ENCODE measurements at places on chromosomes 16 and 17.
A peak's percentile ranks its signal among the peaks of the same experiment; 100 is the strongest.

GRCh38 chr16:72677662-72678447 lies 370.1 kb downstream of the ZFHX3 start:
- peak; percentile 61 for DNase-seq

DNA sequence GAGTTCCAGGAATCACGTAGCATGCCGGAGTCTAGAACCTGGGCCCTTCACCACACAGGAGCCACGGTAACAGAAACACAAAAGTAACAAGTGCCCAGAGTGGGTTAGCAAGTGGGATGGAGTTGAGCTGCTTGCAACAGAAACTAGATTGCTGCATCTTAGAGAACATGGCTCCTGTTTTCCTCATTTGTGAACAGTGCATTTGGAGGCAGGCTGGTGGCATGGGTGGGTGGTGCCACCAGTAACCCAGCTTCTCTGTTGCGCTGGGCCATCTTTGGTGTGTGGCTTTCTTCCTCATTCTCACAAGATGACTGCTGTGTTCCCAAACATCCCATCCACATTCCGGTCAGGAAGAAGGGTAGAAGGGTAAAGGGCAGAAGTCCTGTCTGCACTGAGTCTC lies 95.5 kb downstream of the KATNIP start:
- DNase-seq: no peak

GRCh38 chr17:74345433-74346241 lies 16.0 kb downstream of the BTBD17 start:
- DNase-seq: no peak

DNA sequence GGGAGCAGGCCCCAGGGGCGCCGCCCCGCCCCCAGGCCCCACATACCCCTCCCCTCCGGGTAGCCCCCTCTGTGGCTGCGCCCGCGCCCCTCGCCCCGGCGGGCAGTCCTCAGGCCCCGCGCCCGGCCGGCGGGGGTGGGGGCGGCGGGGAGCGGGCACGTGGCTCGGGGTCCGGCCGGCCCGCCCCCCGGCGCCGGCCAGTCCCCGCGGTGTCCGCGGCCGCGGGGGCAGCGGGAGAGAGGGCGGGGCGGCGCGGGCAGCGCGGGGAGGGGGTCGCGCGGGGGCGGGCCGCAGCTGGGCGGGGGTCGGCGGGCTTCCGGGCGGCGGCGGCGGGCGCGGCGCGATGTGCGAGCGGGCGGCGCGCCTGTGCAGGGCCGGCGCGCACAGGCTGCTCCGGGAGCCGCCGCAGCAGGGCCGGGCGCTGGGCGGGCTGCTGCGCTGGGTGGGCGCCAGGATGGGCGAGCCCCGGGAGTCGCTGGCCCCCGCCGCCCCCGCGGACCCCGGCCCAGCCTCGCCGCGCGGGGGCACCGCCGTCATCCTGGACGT lies 335 bp downstream of the NECAB2 start:
- no peak for DNase-seq

GRCh38 chr17:74526681-74527080 lies 4.6 kb downstream of the CD300LB start:
- DNase-seq: no peak

DNA sequence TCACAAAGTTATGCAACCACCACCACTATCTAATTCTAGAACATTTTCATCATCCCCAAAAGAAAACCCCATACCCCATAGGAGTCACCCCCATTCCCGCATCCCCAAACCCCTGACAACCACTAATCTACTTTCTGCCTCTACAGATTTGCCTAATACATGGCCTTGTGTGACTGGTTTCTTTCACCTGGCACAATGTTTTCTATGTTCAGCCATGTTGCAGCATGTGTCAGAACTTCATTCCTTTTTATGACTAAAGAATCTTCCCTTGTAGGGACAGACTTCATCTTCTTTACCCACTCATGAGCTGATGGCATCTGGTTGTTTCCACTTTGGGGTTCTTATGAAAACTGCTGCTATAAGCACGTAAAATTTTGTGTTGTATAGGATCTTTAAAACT lies 34.6 kb downstream of the CYTH1 start:
- no peak for DNase-seq

Data from fibroblast of gingiva (primary cell).